Fibroblast of lung (primary cell): ENCODE measurements at places on chromosomes 2 and 18.

- no peak for DNase-seq
Measured at GRCh38 chr2:65340898-65341681, 91.3 kb downstream of the SPRED2 start.

DNA sequence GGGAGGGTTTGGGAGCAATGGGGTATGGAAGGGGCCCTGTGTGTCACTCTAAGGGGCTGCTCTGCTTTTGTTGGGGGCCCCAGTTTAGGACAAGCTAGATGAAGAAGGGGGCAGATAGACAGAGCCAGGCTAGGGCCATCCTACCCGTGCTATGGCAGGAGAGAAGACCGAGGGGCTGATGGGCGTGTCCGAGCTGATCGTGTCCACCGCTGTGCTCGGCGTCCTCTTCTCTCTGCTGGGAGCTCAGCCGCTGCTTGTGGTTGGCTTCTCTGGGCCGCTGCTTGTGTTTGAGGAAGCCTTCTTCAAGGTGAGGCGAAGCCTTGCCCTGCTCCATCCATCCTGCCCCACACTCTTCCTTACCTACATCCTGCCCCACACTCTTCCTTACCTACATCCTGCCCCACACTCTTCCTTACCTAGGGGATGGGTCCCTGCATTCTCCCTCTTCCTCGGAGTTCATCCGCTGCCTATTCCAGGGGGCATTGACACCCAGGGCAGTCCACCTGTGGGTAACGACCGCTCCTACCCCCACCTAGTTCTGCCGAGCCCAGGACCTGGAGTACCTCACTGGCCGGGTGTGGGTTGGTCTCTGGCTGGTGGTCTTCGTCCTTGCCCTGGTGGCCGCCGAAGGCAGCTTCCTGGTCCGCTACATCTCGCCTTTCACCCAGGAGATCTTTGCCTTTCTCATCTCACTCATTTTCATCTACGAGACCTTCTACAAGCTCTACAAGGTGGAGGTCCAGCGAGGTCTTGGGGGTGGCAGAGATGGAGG, 8.9 kb downstream of the SLC4A3 start:
- no peak for DNase-seq

DNA sequence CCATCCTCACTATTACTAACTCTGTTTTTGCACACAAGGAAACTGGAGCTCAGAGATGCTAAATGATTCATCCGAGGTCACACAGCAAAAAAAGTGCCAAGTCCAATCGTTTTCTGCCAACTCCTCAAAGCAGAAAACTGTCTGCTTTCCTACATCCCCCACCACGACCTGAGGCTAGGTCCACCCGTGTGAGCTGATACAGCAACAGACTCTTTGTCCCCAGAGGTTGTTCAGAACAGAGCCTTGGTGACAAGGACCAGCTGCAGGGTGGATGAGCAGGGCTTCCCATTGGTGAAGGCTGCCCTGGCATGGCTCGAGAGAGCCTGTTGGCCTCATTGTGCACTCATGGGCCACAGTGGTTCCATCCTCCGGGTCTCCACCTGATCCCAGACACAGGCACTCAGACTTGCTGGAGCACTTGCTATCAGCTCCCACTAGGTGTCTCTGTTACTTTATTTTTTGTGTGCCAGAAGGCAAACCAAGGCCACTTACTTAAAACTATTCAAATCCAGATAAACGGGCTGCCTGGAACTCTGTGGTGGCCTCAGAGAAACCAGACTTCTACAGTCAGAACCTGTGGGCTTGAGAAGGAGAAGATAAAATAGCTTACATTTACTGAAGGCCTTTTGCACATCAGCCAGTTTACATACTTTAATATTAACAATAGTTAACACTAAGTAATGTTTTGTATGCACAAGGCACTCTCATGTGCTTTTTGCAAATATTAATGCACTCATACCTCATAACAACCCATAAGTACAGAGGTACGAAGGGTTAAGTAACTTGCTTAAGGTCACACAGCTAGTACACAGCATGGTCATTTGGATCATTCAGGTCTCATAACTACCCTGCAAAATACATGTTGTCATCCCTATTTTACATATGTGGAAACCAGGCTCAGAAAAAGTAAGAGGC, 62.9 kb upstream of the CTIF start:
- DNase-seq, result peak; percentile 85

- no peak for DNase-seq
Measured at GRCh38 chr2:224498991-224499390, 86.2 kb downstream of the CUL3 start.

GRCh38 chr18:59871711-59872362, 28.0 kb upstream of the PMAIP1 start:
- DNase-seq, result no peak

- DNase-seq, result no peak
Measured at GRCh38 chr18:35912332-35912731, 60.1 kb upstream of the RMP24 start.

DNA sequence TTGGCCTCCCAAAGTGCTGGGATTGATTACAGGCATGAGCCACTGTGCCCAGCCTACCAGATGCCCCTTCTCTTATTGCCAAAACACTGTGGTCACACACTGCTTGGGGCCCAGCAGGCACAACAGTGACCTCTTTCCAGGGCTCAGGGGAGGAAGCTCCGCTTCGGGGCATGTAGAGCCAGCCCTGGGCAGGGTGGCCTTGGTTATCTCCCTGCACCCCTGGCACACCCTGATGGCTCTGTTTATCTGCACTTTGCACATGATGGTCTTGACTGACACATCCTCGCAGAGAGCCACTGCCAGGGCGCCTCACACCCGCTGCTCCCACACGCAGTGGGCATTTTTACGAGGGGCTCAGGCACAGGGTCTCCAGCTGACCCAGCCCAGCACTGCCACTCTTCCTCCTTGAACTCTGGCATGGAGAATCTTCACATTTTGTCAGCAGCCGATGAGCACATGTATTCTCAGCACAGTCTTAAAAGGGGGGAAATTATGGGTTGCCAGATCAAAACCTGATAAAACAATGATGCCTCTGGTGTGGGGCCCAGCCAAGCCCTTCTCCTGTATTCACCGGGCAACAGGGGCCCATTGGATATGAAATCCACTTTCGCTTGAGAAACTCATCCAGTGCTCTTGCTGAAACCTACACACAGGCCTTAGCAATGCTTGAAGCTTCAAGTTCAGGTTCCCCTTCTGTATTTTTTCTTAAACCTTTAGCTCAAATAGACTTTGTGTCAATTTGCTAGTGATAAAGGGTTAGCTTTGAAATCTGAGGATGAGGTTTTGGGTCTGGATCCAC, 5.9 kb downstream of the GYPC start:
- DNase-seq, result no peak

GRCh38 chr2:61055557-61055956, 10.1 kb upstream of the SANBR start:
- DNase-seq, result peak; percentile 39

GRCh38 chr2:88016960-88017779, 823 bp upstream of the RNU2-63P start:
- DNase-seq, result peak; percentile 53
